ENCODE measurements at places on chromosomes 3 and 15.

- peak; percentile 80 for DNase-seq
These were observed at the start of the genes SNRPN and SNURF for GRCh38 chr15:24954783-24955530. Gene SNRPN, plus strand, starts transcription at chr15:24954987. Its CDS starts 19,467 bp downstream, at chr15:24974454. Gene SNURF, plus strand, starts transcription at chr15:24954987. Its CDS starts 62 bp downstream, at chr15:24955049.

GRCh38 chr3:42593635-42594034, 3.0 kb downstream of the SS18L2 start:
- DNase-seq: no peak

- no peak for DNase-seq
These were observed 23.2 kb downstream of the USP13 start for GRCh38 chr3:179676081-179676480.

- no peak for DNase-seq
These were observed 19.2 kb downstream of the MAP3K13 start for GRCh38 chr3:185382154-185382553.

- DNase-seq: no peak
These were observed 31.0 kb downstream of the MITF start for GRCh38 chr3:69770219-69770618.

DNA sequence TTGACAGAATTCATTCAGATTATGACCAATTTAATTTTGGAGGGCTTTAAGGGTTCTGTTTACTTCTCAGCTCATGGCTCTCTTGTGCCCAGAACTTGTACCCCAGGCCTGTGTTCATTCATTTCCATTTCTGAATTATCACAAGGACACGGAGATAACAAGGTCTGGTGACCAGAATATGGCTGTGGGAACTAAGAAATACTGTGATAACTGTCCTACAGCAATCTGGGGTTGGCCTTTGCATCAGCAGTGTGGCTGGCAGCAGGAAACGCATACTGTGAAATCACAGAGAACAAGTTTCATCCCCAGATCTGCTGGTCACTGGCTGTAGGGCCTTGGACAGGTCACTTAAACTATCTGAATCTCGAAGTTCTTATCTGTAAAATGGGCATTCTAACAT, 41.8 kb upstream of the TPM1 start:
- DNase-seq: no peak

DNA sequence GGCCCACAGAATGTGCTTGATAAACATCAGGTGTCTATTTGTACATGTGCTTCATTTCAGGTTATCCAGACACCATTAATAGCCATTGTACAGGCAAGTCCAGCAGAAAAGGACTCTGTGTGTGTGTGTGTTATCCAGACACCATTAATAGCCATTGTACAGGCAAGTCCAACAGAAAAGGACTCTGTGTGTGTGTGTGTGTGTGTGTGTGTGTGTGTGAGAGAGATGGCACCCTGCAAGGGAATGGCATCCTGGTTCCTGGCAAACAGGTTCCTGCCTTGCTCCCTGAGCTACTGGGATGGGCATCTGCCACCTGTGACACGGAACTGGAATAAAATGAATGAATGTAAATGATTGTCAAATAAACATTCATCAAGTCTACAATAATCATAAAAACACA, 11.7 kb downstream of the SUCLG2 start:
- no peak for DNase-seq

DNA sequence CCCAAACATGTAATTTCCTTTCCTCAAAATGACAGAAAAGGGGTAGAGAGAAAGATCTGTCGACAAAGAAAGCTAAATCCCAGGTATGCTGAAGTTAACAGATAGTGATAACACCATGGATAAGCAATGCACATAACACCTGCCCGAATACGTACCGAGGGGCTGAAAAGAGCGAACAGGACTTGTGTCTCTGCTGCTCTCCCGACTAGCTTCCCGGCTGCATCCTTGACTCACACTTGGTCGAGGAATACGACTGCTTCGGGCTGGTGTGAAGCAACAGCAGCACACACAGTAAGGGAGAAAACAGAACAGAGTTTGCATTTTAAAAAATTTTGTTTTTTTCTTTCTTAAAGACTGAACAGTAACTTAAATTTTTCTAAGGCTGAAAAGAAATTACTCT, 136.4 kb downstream of the CLASP2 start:
- DNase-seq: no peak

DNA sequence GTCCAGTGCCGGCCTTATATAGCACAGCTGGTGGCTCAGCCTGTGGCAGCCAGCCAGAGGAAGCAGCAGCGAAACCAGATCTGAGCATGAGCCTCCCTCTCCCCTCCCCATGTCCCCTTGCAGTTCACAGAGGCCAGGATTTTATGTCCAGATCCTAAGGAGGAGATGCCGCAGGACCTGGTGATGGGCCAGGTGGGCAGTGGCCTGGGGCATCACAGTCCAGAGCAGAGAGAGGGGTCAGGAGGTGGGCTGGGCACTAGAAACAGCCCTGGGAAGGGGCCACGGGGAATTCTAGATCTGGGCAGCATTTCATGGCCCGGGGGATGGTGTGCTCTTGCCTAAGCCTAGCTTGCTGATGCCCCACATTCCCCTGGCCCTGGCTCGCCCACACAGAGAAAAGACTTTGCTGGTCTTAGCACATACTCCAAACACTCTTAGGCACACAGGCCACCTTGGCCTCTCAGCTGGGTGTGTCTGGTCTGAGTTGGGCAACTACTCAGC, 259 bp upstream of the CILP start:
- DNase-seq: no peak

- DNase-seq: no peak
These were observed 26.6 kb upstream of the TAFA4 start for GRCh38 chr3:68958932-68959331.

DNA sequence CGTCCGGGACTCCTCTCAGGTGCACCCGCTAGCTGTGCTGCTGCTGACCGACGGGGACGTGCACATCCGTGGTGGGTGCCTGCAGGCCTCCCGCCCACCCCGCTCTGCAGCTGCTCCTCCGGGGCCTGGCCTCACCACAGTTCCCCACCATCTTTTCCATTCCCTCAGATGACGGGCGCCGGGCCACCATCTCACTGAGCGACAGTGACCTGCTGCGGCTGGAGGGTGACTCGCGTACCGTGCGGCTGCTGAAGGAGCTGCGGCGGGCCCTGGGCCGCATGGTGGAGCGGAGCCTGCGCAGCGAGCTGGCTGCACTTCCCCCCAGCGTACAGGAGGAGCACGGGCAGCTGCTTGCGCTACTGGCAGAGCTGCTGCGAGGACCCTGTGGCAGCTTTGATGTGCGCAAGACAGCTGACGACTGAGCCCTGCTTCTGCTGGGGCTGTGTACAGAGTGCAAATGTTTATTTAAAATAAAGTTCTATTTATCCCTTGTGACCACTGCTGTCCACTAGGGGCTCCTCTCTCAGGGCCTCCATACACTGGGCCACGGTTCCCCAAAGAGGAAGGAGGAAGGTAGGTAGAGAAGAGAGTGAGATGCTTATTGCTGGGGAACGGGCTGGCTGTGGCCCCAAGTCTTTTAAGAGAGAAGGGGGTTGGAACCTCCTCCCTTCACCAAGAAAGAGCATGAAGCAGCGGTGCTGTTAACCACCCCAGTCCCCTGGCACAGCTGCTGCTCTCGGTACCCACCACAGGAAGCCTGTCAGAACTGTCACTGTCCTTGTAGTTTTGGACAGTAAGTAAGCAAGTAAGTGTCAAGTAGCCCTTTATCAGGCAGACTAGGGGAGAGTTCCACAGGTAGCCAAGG, 47.0 kb downstream of the DHX30 start:
- DNase-seq: no peak

DNA sequence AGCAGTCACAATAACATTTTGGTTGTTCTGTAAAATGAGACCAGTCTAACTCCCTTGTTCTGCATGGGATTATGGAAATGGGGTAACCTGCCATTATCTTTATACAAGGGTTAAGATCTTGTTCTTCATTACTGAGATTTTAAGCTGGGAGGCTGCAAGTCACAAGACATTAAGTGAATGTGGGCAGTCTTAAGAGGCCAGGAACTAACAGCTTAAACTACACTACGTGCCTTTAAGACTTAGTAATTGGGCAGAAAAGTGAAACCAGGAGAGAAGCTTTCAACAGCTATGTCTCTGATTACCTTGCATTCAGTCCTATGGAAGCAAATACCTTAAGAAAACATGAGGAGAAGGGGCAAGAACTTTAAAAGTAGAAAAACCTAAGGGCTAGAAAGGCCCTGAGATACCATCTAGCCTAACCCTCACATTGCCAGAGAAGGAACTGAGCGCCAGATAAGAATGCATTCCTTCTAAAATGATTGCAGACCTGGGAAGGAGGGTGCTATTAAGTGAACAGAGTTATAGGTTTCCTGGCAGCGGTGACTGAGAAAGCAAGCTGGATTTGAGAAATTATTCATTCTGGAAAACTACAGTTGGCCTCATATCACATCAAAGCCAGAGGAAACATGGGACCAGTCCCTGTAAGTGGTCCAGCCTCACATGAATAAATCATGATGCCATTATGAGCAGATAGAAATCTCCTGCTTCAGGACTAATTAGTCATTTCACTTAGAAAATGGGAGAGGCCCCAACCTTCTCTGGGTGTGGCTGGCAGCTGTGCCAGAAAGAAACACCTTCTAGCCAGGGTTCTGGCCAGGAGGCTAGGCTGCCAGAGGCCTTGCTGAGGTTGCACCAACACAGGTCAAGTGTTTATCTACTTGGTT, 32.9 kb downstream of the DAPK2 start:
- peak; percentile 51 for DNase-seq

GRCh38 chr15:48191574-48192225, at the start of gene CTXN2:
Gene CTXN2, plus strand, starts transcription at chr15:48191665. Its CDS starts 9,636 bp downstream, at chr15:48201301.
- DNase-seq: no peak

- DNase-seq: no peak
These were observed 744.2 kb upstream of the CFAP20DC start for GRCh38 chr3:59793976-59794375.

DNA sequence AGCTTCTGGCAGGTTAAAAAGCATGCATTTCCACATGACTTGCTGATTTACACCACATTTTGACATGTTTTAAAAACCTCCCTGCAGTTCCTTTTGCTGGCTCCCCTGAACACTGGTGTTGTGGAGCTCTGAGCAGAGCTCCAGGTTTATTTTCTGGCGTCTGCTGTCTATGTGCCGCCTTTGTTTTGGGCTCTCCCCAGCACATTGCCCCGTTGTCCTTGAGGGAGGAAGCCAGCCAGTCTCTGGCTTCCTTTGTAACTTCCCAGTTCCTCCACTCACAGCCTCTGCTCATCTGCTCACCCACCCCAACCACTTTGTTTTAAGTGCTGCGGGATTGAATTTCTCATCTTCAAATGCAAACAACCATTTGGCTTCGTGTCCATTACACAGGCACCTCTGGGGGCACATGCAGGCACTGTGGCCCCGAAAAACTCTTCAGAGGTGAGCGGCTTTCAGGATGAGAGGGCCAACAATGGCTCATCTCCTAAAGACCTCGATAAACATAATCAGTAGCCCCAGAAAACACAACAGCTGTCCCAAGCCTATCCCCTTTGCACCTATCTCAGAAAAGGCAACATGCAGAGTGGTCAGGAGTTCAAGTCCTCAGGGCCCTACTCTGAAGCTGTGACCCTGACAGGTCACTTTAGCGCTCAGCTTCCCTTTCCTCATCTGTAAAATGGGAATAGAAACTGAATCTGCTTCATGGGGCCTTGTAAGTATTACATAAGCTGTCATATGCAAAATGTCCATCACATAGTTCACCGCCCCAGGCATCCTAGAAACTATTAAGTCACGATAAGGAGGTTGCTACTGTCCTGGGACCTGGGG, 1.3 kb upstream of the MEF2A start:
- DNase-seq: no peak

GRCh38 chr15:51310064-51310463, 28.3 kb downstream of the CYP19A1 start:
- no peak for DNase-seq

- no peak for DNase-seq
These were observed 437.9 kb downstream of the CHL1 start for GRCh38 chr3:634511-634910.

DNA sequence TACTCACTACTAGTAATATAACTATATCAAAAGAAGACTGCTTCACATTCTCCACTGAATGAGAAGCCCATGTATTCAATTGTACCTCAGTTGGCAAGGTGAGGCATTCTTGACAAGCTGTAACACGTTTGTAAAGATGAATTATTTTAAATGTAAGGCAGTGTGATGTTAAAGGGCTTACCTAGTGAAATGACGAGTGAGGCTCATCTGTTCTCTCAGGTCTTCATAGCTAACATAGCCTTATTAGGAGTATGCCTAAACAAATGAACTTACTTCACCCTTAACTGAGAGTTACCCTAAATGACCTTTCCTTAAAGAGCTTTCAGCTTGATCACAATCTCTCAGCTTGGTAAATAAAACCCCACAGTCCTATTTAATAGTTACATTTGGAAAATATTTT, 127.3 kb downstream of the FEZF2 start:
- no peak for DNase-seq

DNA sequence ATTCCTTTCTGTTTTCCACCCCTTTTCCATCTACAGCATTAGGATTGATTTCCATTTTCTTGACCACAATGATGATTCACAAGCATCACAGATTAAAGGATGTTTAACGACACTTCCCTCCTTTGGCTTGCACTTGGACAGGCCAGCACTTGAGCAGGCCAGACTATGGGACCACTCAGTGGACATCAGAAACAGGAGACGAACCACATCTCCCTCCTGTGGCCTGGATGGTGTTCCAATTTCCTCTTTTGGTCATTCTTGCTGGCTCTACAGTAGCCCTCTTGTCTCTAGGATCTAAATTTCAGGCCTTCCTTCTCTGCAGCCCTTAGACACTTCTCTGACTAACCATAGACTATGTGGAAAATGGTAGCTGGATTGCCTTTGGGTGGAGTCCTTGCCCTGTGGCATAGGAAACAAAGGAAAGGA, 78.8 kb upstream of the BOC start:
- DNase-seq: no peak

DNA sequence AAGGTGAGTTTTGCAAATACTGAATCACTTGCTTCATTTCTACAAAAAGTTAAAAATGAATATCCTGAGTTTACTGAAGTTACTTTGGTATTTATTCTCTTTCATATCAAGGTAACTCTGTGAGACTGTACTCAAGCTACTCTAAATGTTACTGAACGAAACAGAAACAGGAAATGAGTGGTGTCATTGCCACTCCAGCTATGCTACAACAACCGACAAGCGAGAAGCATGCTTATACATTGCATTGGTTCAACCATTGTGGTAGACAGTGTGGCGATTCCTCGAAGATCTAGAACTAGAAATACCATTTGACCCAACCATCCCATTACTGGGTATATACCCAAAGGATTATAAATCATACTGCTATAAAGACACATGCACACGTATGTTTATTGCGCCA, 313.2 kb upstream of the THBS1 start:
- DNase-seq: no peak

- no peak for DNase-seq
These were observed 4.7 kb upstream of the DIS3L start for GRCh38 chr15:66288551-66289185.

- no peak for DNase-seq
These were observed 4.3 kb upstream of the LTF start for GRCh38 chr3:46468753-46469600.

GRCh38 chr3:98726084-98726483, 37.1 kb upstream of the ST3GAL6 start:
- DNase-seq: no peak

DNA sequence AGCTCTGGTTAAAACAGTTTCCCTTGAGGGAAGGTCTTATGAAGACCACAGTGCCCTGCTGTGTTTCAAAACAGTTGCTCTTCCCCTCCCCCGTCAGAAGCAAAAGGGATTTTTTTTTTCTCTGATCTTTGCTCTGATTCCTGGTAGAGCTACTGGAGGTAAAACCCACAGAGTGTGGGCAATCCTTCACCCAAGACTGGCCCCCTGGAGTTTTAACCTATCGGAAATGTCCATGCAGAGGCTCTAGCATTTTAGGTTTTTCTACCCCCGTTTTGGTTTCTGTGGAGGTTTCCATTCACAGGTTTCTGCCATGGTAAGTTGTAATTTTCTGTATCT, 27.7 kb downstream of the GRM2 start:
- DNase-seq: peak; percentile 52

GRCh38 chr15:70048198-70048565, 49.5 kb downstream of the TLE3 start:
- no peak for DNase-seq
